ENCODE measurements at places on chromosomes 12 and 14. TPM values are rescaled to one million over a fixed set of nuclear protein-coding genes. Genes with fewer than 3 reads are reported as not detected.

DNA sequence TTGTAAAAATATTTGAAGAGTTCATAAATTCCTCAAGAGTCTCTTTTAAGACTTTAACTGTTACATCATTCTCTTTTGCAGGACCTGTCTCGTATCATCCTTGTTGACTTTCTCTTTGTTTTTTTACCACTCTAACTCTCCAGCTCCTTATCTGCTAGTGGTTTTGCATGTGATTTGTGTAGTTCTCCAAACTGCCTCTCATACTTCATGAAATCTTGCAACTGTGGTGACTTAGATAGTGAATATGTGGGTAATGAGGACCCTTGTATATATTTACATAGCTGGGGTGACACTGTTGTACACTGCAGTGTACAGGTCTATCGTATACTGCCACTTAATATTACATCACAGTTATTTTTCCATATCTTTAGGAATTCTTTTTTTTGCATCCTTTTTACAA lies 40.2 kb upstream of the EMP1 start:
- no peak for DNase-seq

DNA sequence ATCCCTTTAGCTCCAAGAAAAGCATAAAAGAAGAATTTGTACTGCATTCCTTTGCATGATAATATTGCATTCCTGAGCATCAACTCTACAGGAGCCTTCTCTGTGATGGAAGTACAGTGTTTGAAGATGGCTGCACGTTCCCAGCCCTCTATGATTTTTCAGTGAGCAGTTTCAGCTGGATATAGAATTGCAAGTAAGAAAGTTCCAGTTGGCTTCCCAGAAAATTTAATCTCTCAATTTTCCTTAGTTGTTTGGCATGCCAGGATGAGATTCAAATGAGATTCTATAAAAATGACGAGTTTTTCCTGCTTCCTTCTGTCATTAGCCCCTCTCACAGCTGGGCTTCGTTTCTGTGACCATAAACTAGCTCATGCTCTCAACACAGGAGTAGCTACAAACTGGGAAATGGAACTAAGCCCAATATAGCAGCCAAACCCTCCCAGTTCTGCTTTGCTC lies 109.9 kb downstream of the TTC8 start:
- peak; percentile 37 for DNase-seq

DNA sequence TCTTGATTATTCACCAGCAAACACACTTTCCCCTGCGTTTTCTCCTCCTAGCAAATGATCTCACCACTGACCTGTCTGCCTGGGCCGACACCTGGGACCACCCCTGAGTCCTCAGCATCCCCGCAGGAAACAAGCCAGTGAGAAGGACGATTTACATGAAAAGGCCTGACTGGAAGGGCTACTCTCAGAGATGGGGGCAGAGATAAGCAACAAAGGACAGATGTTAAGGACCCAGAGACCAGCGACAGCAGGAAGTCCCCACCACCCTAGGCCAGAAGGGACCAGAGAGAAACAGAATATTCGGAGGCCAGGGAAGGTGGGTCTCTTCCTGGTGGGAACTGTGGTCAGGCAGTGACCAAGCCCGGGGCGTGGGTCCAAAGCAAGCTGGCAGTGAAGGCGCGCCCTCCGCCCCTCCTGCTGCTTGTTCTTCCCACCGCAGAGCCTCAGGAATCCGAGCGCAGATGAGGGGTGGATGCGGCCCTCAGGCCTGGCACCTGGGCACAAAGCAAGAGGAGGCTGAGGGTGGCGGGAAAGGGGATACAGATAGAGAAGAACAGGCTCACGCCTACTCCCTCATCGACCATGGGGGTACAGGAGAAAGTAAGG lies 55.8 kb downstream of the STX2 start:
- DNase-seq: no peak

GRCh38 chr12:58540480-58541299 lies 379.6 kb downstream of the LRIG3 start:
- peak; percentile 88 for DNase-seq

DNA sequence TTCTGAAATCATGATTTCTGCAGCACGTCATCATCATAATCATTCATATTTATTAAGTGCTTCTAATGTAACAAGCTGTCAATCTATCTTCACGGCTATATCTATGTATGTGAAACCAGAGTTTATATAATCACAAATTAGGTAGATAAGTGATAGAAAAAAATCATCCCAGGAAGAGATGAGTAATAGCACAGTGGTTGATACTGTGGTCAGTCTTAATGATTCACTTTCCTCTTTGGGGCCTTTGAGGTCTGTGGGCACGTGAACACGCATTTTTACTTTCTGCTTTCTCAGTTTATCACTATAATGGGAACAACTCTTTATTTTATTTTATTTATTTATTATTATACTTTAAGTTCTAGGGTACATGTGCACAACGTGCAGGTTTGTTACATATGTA lies 265.9 kb upstream of the NOVA1 start:
- no peak for DNase-seq

DNA sequence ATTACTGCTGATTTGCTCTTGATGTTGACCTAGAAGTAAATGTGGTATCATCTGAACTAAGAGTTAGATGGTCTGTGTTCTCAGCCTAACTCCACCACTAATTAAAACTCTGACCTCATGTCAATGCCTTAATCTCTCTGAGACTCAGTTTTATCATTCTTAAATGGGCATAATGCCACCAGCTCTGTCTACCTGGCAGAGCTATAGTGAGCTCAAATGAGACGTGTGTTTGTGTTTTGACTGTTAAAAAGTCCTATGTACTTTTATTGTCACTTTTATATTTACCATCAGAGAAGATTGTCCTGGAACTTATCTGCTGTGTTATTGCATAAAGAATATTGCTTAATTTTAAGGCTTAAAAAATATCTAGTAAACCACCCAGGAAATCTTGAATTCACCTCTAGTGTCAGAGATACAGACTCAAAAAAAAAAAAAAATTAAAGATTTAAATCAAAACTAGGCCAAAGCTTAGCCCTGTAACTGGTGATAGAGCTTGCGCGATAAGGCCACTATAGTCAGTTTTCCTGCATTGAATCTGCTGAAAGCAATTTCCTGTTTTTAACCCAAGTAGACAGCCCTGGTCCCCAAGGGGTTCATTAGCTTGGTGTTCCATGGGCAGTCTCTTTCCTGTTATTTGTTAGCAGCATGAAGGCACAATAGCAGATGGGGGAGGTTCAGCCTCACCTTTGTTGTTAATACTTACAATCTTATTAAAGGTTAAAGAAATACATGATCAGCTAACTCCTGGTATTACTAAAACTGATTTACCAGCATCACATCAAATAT lies 261.8 kb downstream of the ATP23 start:
- DNase-seq: no peak

DNA sequence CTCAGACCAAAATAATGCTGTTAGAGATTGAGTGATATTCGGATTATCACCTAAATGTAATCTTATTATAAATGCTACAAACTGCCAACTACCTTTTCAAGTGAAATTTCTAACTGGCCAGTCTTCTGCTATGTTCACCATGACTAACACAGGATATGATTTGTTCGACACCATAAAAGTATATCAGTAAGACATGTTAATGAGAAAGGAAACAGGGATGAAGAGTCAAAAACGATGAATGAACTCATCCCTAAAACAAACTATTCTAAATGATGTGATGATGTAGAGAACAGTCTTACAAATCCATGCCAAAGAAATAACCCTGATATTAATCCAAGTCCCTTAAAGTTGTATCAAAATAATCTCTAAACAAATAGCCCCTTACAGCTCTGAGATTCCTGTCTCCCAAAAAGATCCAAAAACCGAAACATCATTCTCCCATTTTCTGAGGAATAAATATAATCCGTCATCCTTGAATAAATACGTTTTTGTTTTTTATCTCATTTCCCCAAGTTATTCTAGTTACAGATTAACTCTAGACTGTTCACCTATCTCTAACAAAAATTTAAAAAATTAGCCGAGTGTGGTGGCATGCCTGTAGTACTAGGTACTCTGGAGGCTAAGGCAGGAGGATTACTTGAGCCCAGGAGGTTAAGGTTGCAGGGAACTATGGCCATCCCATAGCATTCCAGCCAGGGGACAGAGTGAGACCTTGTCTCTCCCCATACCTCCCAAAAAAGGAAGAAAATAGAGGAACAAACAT lies 9.1 kb downstream of the SCAF11 start:
- DNase-seq: no peak

- no peak for DNase-seq
Observed at GRCh38 chr12:129152351-129153104, 299.2 kb downstream of the GLT1D1 start.

DNA sequence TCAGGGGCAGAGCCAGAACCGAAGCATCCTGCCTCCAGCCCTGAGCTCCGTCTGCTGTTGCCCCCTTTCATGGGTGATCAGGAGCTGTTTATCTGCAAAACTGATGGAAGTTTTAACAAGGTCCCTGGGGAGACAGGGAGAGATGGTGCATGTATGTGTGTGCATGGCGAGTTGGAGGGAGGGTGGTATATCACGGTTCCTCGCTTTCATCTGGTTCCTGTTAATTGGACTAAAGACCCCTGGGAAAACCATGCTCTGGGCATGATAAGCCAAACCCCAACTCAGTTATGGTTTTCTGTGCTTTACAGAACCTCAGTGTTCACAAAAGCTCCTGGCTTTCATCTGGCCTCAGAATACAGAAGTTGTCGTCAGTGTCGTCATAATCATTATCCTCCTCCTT lies 133.6 kb downstream of the KSR2 start:
- no peak for DNase-seq

GRCh38 chr12:59372956-59373355 lies 222.9 kb upstream of the SLC16A7 start:
- no peak for DNase-seq

DNA sequence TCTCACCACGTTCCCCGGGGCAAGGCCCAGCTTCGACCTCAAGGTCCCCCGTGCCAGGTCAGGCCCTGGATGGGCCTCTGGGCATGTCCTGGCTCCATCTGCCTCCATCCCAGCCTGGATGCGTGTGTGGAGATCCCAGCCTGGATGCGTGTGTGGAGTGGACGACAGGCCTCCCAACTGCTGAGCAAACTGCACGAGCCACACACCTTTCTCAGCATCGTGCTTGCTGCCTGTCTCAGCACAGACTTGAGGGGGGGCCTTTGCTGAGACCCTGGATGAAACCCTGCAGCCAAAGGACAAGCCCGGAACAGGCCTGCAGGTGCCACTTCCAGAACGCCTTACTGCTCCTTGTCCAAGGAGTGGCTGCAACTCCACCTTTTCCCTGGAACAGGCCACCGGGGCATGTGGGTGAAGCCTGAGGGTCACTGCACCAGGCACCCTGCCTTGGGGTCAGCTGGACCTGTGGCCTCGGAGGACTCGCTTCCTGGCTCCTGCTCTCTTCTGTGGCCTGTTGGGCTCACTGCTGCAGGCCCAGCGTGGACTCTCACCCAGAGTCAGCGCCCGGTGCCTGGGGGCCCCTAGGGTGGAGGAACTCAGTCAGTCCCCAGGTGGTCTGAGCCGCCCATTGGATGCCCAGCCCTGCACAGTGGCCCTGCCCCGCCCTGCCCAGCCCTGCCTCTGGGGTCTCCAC lies 176.0 kb downstream of the KIF26A start:
- DNase-seq: no peak

DNA sequence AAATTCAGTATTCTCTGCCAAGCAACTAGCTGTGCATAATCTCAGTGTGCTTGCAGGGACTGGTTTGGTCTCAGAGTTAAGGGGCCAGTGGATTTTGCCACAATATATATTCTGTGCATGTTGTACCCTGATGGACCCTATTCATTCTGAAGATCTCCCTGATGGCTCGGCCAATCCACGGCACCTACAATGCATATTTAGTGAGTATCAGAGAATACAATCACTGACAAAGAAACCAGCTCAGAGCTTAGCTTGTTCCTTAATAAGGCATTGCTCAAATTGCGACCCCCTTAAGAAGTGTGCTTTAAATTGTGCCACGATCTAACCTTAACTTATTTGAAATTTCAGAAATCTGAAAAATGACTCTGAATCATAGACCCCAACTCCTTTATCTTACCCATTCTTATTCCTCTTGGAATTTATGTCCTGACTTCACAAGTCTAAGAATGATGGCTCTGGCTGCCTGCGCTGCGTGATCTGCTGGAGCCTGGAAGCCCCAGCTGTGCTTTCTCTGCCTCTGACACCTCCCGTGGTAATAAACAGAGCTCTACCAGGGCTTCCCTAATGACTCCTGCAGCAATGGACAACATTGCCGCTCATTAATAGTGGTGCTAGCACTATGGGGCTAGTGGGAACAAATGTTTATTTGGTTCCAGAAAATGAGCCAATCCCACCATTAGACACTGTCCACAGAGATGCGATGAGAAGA lies 9.0 kb upstream of the DCAF4 start:
- DNase-seq: no peak

DNA sequence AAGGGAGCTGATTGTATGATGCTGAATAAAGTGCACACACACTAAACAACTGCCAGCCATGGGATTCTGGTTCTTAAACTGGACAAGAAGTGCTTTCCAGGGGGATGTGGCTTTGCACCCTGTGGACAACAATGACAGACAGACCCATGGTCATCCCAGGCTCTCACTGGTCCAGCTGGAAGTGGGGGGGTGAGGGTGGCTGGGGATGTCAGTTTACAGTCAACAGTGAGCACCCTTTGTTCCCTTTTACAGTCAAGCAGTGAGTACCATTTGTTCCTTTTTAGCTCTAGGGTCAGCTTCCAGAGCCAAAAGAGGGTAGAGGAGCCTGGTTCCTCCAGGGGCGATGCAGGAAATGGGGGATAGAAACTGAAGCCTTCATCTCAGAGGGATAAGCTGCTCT lies 100.7 kb downstream of the SMOC1 start:
- DNase-seq: no peak

GRCh38 chr12:75641031-75641780 lies 129.8 kb upstream of the KRR1 start:
- no peak for DNase-seq

DNA sequence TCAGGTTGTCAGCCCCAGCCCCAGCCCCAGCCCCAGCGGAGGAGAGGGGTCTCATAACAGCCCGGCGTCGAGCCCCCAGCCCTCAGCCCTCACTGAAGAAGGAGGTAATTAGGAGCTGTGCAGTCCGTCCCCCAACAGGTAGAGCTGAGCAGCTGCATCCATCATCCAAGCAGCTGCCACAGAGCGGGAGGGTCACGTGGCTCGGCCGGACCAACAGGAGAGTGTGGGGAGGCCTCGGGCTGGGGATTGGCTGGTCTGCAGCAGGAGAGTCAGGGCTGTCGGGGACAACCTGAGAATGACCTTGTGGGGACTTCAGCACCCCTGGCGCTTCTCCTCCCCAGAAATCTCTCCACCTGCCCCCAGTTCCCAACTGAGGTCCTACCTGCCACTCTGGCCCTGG lies 29.6 kb downstream of the SMUG1 start:
- DNase-seq: no peak

OR6C4 gene
- not detected for polyA plus RNA-seq
